ENCODE measurements at places on chromosomes 12 and 14.

DNA sequence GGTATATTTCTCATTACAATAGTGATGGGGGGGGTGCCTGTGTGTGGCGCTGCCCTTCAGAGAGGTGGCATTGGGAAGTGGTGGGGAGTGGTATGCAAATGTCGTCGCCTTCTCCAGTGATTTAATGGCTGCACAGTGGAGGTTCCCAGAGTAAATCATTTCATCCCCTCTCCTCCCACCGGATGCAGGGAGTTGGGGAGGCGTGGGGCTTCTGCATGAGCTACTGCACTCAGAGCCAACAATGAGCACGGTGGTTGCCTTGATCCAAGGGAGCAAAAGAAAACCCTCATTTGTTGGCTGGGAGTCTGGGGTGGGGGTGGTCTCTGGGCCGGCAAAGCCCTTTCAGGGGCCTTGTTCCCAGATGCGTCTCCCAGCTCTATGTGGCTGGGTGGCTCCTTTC, 124.3 kb downstream of the AACS start:
- DNase-seq = no peak

DNA sequence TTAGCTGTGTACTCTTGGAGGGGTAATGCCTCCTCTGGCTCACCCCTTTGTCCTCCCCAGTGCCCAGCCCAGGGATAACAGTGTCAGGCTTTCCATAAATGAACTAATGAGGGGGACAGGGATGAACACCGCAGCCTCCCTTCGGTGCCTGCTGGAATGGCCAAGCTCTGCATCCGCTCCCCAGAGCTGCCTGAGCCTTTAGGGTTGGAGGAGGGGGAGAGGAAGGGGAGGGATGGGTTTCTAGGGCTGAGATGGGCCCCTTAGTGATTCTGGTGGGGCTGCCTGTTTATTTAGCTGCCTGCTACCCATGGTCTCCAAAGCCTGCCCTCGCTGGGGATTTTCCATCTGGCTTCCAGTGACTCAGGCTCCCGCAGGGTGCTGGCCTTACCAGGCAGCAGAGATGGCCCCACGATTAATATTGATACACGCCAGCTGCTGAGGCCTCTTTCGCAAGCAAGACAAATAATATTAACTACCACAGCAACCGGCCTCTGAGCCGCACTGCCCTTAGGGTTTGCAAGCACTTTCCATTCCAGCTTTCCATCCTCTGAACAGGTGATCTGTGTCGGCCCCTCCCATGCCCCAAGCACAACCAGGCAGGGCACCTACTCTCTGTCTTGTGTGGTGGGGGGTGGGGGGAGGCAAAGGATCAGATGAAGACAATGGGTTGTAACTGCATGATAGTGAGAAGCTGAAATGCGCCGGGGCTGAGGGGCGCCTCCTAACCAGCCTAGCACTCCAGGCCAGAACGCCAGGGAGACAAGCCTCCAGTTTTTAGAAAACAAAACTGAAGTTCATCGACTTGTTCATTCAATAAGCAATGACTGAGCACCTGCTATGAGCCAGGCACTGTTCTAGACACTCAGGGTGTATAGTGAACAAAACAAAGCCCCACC, 56.7 kb downstream of the C14orf132 start:
- no peak for DNase-seq

GRCh38 chr12:119676573-119676972, 8.6 kb downstream of the PRKAB1 start:
- DNase-seq = no peak

DNA sequence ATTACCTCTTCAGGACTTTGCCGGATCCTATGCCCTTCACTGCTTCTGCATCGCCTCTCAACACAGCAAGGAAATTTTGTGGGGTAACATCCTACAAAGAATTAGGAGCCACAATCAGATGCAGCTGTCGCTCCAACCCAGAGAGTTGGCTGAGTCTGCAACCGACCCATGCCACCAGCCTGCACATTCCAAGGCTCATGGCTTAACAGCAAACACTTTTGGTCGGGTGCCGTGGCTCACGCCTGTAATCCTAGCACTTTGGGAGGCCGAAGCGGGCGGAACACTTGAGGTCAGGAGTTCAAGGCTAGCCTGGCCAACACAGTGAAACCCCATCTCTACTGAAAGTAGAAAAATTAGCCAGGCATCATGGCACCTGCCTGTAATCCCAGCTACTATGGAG, 32.3 kb downstream of the LGMN start:
- DNase-seq = no peak

GRCh38 chr12:1926251-1926657, 7.8 kb upstream of the CACNA2D4 start:
- no peak for DNase-seq

- DNase-seq = no peak
Measured at GRCh38 chr14:93137864-93138263, 22.1 kb upstream of the ITPK1 start.

- DNase-seq = peak; percentile 60
Measured at GRCh38 chr14:95516554-95517181, at the start of gene SYNE3. Gene SYNE3, minus strand, starts transcription at chr14:95516650. Its CDS starts 40,829 bp downstream, at chr14:95475821.

GRCh38 chr14:55241673-55242072, 29.5 kb upstream of the FBXO34 start:
- DNase-seq = no peak

GRCh38 chr14:65574611-65575010, 162.1 kb downstream of the FUT8 start:
- DNase-seq = no peak

- no peak for DNase-seq
Measured at GRCh38 chr12:96326628-96327227, 73.5 kb downstream of the CDK17 start.

GRCh38 chr12:131085125-131085815, 131.6 kb downstream of the ADGRD1 start:
- no peak for DNase-seq

- DNase-seq = no peak
Measured at GRCh38 chr12:49973361-49973830, 649 bp downstream of the AQP6 start.

- no peak for DNase-seq
Measured at GRCh38 chr12:10196210-10196609, 16.5 kb upstream of the GABARAPL1 start.

DNA sequence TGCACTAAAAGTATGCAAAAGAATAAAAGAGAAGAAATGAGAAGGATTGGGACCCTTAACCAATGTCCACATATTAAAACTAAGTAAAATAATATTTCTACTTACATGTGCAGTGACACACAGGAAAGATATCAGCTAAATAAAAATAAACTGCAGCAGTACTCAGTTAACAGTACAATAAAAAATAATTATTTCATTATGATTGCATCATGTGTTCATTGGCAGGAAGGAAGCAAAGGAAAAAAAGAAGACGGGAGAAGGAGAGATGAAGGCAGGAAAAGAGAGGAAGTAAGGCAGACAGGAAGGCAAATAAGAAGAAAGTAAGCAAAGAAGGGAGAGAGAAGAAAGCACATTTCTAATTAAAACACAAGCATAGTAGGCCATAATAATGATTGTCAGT, 33.0 kb downstream of the RASSF9 start:
- no peak for DNase-seq

GRCh38 chr12:50550530-50551223, 45.9 kb downstream of the DIP2B start:
- DNase-seq = no peak

GRCh38 chr12:75701859-75702258, 190.4 kb upstream of the KRR1 start:
- DNase-seq = no peak

DNA sequence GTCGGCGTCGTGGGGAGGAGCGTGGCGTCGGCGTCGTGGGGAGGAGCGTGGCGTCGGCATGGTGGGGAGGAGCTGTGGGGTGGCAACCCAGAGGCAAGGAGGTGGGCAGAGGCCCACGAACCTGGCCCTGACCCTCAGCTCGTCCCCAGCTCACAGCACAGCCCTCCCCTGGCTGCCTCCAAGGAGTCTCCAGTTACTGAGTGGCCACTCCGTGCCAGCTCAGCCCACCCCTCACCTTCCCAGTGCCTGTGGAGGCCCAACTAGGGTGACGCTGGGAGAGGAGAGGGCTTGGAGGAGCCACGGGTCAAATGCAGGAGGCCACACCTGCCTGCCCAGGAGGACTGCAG, 5.8 kb downstream of the ADSS1 start:
- DNase-seq = no peak

DNA sequence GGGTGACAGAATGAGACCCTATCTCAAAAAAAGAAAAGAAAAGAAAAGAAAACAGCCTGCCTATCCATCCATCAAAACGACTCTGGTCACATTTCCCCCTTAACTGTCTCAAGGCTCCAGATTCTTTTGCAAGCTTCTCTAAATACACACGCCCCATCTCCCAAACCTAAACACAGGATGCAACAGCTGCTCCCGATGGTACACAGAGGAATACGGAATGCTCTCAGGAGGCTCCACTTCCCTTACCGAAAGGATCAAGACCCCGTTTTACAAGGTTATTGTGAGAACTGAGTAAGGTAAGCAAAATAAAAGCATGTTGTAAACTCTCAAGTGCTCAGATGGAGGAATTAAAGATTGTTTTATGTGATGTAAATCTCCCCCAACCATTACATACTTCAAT, 62.3 kb downstream of the NT5DC3 start:
- no peak for DNase-seq

DNA sequence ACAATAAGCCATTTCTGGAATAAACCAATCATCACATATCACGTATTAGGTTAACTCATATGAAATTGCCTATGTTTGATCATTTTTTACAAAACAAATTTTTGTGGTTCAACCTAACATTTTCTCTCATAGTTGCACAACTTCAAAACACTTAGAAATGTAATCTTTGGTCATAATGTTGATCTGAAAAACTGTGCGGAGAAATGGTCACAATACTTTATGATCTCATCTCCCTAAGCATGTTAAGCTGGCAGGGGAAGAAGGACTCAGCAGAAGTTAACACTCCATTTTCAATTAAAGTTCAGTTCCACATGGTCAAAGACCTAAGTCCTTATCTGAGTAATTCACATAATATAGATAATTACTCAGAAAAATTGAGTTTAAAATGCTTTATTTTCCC, 194.8 kb downstream of the CAPZA3 start:
- no peak for DNase-seq

DNA sequence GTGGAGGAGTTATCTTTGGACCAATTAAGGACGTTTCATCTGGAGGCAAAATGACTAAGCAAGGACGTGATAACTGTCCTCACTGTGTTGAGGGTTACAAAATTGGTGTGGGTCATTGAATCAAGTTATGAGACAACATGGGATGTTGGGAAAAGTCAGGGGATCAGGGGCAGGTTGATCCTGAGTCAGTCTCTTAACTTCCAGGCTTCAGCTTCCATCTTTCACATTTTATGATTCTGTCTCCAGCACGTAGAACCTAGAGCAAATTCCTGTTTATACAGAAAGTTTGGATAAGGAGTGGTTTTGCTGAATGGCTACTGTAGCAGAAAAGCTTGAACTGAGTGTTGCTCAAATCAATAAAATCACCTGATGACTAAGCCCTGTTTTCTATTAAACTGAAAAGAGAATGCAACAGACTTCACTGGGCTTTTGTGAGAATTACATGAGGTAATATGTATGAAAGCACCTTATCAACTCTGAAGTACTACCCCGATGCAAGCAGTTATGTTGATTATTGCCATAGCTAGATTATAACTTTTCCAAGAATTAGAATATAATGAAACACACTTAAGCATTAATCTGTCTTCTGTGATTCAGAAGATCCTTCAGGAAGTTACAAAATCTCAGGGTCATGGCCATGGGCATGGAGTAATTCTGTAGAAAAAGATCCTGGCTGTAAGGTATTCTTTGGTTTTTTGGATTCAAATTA, 184.8 kb downstream of the ETV6 start:
- no peak for DNase-seq

DNA sequence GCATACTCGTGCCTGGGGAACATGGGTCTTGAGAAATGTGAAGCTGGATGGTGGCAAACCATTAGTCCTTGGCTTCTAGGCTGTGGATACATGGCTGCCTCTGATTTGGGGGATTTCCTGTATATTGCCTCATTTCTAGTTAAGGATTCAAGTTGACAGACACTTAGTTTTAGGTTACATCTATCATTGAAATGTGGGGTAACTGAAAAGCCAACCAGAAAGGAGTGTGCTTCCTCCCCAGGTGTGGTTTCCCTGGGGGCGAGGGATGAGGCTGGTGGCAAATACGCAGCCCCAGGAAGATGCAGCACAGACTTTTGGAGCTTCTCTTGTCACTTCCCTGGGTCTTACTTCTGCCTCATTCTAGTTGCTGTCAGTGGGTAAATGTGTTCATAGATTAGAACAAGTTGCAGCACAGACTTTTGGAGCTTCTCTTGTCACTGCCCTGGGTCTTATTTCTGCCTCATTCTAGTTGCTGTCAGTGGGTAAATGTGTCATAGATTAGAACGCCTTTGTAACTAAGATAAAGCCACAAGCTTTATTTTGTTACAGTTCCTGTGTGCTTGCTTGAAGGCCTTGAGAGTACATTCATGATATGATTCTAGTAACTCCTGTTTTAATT, 85.1 kb downstream of the BORCS5 start:
- peak; percentile 83 for DNase-seq

DNA sequence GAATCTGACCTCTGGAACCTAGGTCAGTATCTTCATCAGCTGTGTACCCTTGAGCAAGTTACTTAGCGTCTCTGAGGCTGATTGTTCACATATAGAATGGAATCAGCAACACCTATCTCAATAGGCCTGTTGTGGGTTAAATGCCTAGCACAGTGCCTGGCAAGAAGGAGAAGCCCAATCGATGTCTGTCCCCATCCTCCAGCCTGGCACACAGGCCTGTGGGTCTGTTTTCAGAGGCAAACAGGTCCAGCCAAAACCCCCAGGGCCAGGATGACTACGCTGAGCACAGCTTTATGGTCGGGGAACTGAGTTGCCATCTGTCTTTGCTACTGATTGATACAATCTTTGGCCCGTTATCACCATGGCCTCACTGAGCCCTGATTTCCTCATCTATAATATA, 89.2 kb downstream of the NUAK1 start:
- no peak for DNase-seq

GRCh38 chr14:88535149-88535548, 19.7 kb downstream of the PTPN21 start:
- DNase-seq = no peak

GRCh38 chr12:18690653-18691052, 47.2 kb downstream of the PLCZ1 start:
- no peak for DNase-seq

DNA sequence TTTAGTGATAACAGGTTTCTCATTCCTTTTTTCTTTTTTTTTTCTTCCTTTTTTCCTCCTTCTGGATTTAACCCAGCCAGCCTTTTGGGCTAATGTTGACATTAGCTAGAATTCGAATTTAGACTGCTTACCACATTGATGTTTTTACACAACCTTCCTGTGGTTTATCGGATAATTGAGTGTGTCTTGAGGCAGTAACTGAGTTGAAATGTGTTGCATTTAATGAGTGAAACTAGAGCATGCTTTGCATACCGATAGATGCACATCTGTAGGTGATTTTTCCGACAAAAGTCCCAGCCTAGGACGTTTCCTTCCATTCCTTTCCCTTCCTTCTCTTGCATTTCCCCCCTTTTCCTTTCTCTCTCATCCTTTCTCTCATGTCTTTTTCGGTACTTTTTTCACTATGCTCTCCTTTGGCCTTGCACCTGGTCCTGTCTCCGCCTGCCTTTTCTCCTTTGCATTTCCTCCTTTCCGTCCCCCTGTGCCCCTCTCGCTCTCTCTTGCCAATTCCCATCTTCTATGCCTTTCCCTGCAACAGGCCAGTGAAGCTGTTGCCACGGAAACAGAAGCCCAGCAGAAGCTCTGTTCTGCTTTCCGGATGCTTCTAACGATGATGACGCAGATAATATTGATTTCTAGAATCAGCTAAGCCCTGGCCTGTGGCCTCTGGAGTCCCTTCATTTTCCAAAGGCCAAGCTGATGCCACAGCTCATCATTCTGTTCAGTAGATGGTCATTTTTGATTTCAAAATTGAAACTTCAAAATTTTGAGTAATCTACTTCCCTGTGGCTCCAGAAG, 76.1 kb downstream of the SLC25A47 start:
- no peak for DNase-seq

All from CD4-positive, alpha-beta T cell treated with Interleukin-17A for 1 hour (primary cell).